ENCODE measurements at places on chromosomes 16 and 17.

DNA sequence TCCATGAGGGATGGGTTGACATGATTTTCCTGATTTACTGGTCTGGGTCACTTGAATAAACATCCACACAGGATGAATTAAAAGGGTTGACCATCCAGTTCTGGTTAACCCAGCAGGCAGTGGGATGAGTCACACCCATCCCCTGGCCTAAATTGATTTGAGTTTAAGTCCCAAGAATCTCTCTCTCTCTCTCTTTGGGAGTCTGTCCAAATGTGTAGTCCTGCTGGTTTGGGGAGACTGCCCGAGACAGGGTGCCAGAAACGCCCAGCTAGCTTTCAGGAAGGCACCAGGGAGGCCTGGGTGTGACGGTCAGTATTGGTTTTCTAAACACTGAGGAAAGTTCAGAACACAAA is 38.8 kb downstream of the SCPEP1 start:
- no peak for DNase-seq

DNA sequence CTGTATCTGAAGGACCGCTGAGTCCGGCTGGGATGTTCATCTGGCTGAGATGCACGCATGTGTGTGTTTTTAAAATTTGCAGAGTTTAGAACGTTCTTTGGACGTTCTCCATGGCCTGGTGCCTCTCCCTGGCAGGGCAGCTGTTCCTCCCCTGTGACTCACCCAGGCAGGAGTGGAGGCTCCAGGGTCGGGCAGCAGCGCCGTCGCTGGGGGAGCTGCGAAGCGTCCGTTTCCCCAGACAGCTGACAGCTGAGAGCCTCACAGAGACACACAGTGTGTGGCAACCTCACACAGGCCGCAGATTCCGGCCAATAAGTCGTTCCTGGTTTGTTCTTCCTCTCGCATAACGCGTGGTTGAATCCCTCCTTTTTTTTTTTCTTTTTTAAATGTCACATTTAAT is 80.6 kb downstream of the OR1D5 start:
- DNase-seq = no peak

DNA sequence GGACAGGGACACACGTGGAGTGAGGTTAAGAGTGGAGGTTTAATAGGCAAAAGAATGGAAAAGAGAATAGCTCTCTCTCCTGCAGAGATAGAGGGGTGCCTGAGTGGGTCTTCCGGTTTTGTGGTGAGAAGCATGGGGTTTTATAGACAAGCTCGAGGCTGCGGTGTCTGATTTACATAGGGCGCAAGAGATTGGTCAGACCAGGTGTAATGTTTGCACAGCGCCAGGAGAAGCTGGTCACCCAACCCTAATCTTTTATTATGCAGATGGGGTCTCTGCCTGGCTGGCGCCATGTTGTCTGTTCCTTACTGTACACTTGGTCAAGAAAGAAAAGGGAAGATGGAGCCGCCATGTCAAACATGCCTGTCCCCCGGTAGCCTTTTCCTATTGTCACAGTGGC is 44.5 kb upstream of the MLYCD start:
- DNase-seq = no peak

DNA sequence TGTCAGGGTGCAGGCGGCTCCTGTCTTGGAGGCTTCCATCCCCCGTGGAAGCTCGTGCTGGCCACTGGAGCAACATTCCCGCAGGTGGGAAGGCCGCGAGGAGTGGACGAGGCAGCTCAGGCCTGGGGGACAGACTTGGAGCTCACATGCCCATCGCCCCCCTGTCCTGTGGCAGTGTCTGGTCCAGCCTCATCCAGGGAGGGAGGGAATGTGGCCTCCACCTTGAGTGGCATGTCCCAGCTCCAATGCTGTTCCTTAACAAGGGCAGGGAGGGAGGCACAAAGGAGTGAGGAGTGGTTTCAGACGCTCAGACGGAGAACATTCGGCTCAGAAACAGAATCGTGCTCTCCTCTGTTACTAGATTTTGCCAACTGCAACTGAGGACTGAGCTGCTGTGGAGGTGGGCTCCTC is 159.4 kb upstream of the CHMP6 start:
- no peak for DNase-seq

GRCh38 chr17:78337244-78338109 is 22.4 kb downstream of the SOCS3 start:
- no peak for DNase-seq

GRCh38 chr17:48055531-48056245 is 7.5 kb downstream of the NFE2L1 start:
- DNase-seq = no peak

DNA sequence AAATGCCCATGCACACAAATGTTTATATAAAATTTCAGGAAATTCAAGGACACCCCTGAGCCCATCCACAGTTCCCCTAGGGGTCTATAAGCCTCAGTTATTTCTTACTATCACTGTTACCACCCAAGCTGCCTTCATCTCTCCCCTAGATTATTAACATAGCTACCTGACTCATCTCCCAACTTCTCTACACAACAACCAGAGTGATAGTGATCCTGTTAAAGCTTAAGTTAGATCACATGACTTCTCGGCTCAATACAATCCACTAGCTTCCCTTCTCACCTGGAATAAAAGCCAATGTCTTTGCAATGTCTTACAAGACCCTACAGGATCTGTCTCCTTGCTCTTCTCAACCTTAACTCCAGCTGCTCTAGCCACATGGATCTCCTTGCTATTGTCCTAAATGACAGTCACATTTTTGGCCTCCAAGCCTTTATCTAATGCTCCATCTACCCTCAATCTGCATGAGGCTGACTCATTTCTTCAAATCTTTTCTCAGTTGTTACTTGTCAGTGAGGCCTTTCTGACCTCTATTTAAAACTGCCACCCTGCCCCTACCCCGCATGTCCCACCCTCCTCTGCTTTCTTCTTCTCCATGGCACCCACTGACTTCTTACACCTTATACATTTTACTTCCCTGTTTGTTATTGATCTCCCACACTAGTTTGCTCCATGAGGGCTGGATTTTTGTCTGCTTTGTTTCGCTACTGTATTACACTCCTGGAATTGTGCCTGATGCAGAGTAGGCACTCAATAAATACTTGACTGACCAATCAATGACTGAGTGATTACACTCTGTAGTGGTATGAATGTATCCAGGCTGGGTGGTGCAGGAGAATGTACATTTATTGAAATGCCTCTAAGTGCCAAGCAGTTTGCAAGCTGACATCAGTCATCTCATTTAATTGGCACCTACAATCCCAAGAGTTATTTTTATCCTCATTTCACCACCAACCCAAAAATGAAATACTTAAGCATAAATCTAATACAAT is 5.2 kb upstream of the LIG3 start:
- no peak for DNase-seq

GRCh38 chr16:87240211-87241136 is 76.7 kb downstream of the C16orf95 start:
- no peak for DNase-seq

- no peak for DNase-seq
Observed at GRCh38 chr17:58626905-58627304, 64.9 kb downstream of the TEX14 start.

- DNase-seq = peak; percentile 21
Observed at GRCh38 chr16:27174007-27174406, 29.3 kb upstream of the KDM8 start.

DNA sequence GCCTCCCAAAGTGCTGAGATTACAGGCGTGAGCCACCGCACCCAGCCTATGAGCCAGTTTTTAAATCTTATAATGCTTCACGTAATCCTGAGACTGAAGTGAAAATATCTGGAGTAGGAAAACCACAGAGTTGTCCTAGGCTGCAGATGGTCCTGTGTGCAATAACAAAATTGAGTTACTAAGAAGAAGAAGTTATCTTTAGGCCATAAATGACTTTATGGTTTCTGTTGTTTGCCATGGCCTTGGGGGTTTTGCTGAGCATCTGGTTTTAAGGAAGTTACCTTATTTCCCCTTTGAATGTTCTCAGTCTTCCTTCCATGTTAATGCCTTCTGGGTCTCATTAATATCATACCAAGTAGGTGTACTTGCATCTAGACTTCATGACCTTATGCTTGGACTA is 16.5 kb downstream of the NMT1 start:
- no peak for DNase-seq

- DNase-seq = no peak
Observed at GRCh38 chr16:89230255-89230654, 12.8 kb downstream of the ZNF778 start.

GRCh38 chr17:8222380-8222629 is 11.9 kb upstream of the AURKB start:
- DNase-seq = no peak

- no peak for DNase-seq
Observed at GRCh38 chr17:9284884-9285283, 263.6 kb downstream of the NTN1 start.

DNA sequence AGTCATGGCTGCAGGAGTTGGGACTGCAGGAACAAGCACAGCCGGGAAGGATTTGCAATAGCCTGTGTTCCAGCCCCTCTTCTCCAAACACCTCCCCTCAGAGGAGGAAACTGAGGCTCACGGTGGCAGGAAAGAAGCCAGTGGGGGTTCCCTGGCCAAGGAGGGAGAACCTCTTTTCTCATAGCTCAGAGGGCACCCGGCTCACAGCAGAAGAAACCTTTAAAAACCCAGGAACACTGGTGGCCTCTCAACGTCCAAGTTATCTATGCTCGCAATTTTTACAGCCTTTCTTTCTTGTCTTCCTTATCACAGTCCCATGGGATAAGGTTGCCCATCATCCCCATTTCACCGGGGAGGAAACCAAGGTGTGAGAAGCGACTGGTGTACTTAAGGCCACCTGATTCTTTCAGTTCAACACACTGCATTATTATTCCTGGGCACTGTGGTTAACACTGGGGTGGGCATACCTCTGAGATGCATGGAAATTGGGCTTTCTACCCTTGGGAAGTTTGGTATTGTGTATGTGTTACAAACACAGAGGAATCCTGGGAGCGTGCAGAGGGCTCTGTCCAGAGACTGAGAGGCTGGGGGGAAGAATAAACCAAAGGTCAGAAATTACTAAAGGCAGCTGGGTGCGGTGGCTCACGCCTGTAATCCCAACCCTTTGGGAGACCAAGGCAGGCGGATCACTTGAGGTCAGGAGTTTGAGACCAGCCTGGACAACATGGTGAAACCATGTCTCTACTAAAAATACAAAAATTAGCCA is 791 bp upstream of the ZNF629 start:
- DNase-seq = no peak

- no peak for DNase-seq
Observed at GRCh38 chr17:13074026-13074425, 56.2 kb upstream of the ELAC2 start.

Data from stimulated activated CD4-positive, alpha-beta T cell treated with anti-CD3 and anti-CD28 coated beads, Interleukin-15, amount 100 ng/mL, for 1 hour (primary cell).